ENCODE measurements at places on chromosomes 12 and 14.

- DNase-seq: no peak
These were observed 34.5 kb upstream of the FOS start for GRCh38 chr14:75244121-75244520.

DNA sequence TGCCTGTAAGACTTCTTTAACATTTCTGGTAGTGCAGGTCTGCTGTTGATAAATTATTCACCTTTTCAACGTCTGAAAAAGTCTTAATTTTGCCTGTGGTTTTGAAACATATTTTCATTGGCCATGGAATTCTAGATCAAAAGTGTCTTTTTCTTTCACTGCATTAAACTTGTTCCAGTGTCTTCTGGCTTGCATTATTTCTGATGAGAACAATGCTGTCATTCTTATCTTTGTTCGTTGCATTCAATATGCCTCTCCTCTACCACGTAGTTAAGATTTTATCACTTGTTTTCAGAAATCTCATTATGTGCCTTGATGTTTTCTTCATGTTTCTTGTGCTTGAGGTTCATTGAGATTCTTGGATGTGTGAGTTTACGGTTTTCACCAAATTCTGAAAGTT is 13.4 kb upstream of the KIF26A start:
- no peak for DNase-seq

DNA sequence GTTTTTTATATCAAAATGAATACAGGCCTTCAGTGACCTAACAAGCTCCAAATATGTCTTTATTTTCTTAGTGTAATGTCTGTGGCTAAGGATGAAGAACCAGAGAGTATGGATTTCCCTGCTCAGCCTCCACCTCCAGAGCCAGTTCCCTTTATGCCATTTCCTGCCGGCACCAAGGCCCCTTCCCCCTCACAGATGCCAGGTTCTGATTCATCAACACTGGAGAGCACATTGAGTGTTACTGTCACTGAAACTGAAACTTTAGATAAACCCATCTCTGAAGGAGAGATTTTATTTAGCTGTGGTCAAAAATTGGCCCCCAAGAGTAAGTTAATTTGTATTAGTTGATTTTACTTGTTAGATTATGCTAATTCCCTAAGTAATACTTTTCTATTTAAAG is 61.0 kb downstream of the KIAA0586 start:
- no peak for DNase-seq

- no peak for DNase-seq
These were observed 280.3 kb downstream of the ADAMTS20 start for GRCh38 chr12:43271659-43272058.

GRCh38 chr14:101022121-101022520 is 118.6 kb upstream of the RTL1 start:
- DNase-seq: no peak

GRCh38 chr12:41277100-41277945 is 89.2 kb downstream of the PDZRN4 start:
- DNase-seq: peak; percentile 69

GRCh38 chr12:118625050-118625675 is 248.8 kb downstream of the SUDS3 start:
- DNase-seq: no peak

DNA sequence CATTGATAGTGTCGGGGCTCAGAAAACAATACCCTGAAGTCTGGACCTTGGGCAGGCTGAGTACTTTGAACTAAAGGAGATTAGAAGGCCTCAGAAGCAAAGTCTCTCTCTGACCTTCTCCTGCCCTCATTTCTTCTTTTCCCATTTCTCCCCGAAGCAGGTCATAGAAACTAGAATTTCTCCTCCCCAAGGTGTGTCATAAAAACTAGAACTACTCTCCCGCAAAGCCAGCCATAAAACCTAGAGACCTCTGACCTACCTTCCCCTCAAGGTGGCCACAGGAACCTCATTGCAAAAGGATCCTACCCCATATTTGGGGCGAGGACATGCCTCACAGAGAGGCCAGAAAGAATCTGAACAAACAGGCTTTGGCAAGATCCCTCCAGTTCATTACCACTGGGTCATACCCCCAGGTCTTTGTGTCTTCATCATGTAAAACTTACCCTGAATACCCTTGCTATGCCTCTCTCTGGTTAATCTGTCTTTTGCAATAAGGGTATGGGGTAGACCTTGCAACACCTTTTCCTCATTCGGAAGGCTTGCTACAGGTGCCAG is 64.7 kb upstream of the ZFP36L1 start:
- no peak for DNase-seq

GRCh38 chr14:22174412-22175277 is 414.4 kb downstream of the DAD1 start:
- no peak for DNase-seq

GRCh38 chr12:124463341-124463921 is 104.0 kb downstream of the NCOR2 start:
- DNase-seq: no peak

DNA sequence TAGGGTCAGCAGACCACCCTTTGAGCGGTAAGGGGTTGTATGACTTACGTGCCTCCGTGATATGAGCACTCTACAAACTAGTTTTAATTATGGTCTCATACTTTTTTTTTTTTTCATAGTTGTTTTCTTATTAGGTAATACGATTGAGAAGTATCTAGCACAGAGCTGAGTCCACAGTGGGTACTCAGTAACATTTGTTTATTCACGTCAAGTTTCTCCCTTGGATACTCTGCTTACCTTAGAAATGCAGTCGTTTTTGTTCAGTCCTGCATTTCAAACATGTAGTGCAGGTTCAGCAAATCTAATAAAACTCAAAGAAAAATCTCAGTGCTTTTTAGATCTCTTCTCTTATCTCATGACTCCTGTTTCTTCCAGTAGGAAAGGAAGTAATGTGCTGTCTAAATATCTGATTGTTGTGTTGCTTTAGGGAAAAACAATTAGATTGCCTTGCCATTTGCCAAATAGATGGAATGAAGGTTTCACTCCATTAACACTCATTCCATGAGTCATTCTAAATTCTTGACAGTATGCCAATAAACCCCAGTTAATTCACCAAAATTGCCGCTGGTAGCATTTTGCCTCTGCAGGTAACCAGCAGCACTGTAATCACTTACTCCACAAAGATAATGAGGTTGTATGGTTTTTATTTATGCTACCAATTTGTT is 118.9 kb downstream of the PTCSC3 start:
- peak; percentile 11 for DNase-seq

DNA sequence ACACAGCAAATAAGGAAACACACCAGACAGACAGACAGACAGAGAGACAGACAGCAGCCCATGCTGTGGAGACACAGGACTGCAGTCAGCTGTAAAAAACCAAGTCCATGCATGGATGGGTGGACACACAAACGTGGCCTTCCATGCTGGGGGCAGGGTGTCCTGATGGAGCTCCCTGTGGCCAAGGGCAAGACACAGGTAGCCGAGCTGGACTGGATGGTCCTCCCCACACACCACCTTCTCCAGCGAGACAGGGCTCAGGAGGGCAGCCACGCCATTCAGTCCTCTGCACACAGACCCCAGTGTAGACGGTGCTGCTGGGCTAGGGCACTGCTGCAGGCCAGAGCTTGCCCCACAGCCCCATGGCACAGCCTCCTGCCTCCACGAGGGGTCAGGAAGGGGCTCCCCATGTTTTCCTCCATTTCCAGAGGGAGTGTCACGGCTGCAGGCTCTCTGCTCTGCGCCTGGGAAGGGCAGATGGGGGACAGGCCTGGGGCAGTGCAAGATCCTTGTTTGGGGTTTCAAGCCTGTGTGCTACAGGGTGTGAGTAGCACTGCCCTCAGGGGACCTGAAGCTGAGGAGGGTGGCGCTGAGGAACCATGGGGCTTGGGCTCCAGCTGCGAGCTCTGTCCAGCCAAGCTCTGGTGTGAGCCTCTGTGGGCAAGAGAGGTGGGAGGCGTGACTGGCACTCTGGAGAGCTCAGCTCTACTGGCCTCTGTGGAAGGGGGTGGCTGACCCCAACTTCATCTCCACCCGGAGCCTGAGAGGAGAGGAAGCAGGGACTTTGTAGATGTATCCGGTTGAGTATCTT is 67.9 kb downstream of the GALNT9 start:
- no peak for DNase-seq

GRCh38 chr12:32063796-32064195 is 42.9 kb upstream of the BICD1 start:
- no peak for DNase-seq

GRCh38 chr14:32697114-32697513 is 241.6 kb upstream of the NPAS3 start:
- no peak for DNase-seq

DNA sequence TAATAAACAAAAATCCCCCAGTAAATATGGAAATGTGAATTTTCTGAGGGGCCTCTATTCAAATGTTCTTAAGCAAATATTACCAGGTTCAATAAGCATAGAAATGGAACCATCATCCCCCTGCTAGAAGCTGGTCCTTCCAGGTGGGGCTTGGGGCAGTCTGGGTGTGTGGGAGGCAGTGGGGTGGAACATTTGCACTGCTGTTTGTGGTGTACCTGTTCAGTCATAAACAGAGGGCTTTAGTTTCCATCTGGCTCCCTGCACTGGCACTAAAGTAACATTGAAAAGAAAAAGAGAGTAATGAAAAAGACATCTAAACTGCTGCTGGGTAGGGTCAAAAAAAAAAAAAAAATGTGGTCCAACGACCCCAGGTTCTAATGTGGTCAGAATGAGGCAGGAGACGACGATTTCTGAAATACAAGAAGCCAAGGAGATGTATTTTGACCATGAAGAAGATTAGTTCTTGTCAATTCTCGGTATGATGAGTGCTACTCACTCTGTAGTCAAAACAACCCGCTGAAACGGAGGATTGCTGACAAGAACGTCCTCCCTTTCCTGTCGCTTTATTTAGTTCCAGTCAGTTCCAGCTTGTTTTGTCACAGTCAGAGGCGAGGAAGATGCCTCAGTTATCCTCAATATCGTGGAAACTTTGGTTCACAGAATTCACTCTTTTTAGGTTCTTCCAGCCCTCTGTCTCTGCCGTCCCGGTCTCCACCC is 44.2 kb upstream of the MANSC4 start:
- no peak for DNase-seq

- peak; percentile 81 for DNase-seq
These were observed 12.0 kb downstream of the CFAP73 start for GRCh38 chr12:113161415-113162016.

- DNase-seq: no peak
These were observed 15.6 kb upstream of the DYNC1H1 start for GRCh38 chr14:101948666-101949216.

GRCh38 chr14:88488897-88489296 is 65.9 kb downstream of the PTPN21 start:
- DNase-seq: no peak

DNA sequence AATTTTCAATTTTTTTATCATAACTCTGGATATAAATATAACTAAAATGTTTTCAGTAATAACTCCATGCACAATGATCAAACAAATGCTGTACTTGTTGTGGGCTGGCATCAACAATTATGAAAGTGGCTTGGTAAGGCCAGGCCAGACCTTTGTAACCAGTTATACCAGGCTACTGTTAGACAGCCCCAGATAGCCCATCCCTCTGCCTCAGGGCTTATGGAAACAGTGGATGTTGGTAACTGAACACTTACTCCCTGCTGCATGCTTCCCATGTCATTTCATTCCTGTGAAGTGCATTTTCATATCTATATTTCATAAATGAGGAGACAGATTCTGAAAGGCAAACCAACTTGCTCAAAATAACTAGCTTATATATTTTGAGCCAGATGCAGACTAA is 195.0 kb downstream of the SYT1 start:
- no peak for DNase-seq

- no peak for DNase-seq
These were observed 1.3 kb downstream of the LRRK2 start for GRCh38 chr12:40225984-40226602.

DNA sequence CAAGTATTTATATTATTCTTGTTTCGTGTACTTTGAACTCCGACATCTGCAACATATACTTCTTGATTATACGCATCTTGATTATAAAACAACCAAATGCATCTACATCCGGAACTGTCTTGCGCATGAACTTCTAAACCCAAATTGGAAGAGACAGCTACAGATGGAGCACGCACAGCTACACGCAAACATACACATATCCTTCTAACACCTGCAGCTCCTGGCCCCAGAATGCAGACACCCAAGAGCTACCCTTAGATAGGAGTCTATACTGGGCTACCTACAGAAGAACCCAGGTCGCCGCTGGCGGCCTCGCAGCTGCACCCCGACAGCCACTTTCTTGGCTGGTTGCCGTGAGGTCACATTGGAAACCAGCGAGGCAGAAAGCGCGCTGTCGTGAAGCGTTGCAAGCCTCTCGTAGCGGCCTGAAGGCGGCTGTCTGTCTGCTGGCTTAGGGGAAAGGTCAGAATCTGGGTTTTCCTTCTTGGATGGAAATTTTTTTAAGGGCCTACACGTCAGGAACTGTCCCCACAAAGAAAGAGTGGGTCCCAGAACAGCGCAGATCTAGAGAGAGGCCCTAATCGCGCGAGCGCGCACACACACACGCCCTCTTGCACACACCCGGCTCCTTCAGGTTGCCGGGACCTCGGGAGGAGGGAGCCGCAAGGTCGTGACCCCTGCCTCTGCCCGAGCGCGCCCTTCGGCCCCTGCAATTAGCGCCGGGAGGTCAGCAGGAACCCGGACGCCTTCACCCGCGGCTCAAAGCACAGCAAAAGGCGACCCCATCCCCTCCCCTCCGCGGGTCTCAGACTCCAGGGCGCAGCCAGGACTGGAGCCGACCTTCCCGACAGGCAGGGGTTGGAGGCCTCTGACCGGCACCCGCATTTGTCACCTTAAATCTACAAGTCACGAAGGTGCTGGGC is 17.0 kb downstream of the TBX3 start:
- DNase-seq: no peak

All from SK-MEL-5 (cell line).